NAMALWA (cell line): ENCODE measurements at places on chromosomes 4 and X.

DNA sequence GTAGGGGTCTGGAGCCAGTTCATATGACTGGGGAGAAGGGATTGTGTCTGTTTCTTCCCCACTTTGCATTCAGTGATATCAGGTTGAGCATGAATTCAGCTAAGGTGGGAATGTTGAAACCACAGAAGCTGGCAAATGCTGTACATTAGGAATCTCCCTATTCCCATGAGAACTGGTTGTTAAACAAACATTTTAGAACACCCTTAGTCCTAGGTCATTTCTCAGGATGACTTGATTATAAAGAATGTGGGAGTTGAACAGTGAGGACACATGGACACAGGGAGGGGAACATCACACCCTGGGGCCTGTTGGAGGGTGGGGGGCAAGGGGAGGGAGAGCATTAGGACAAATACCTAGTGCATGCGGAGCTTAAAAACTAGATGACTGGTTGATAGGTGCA is 62.6 kb upstream of the LIMCH1 start:
- no peak for DNase-seq

GRCh38 chr4:168527560-168527959 is 30.7 kb downstream of the PALLD start:
- DNase-seq: no peak

GRCh38 chr4:87122252-87122651 is 98.2 kb downstream of the KLHL8 start:
- no peak for DNase-seq

- DNase-seq: no peak
Observed at GRCh38 chr4:154084864-154085263, 296.0 kb upstream of the SFRP2 start.

DNA sequence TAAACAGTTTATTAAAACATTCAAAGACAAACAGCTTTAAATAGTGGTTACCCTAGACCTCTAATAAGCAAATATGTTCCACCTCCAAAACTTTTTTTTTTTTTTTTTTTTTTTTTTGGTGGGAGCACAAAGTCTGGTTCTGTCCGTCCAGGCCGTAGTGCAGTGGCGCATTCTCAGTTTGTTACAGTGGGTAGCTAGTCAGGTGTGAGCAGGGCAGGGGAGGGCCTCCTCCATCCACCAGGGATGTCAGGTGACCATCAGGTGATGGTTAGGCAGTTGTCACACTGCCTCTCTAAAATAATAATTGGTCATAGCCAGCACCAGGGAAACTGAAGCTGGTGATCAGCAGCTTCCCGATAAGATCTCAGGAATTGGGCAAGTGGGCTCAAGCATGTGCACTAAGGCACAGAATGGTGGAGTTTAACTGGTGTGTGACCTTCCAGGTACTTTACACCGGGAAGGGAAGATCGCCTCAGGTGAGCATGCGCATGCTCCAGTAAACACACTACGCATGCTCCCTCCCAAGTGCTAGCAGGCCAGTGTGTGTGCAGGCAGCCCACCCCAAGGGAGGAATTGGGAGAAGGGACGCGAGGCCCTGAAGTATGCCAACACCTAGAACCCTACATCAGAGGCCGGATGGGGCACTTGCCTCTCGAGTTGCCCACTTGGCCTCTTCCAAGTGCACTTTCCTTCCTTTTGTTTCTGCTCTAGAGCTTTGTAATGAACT is 27.2 kb downstream of the TNIP2 start:
- DNase-seq: no peak

GRCh38 chr4:121072224-121073003 is at the start of gene NDNF:
NDNF (minus strand) TSS chr4:121072535; CDS start chr4:121045837, 26,698 bp downstream.
- DNase-seq: no peak

- no peak for DNase-seq
Observed at GRCh38 chr4:26075583-26075982, 161.6 kb downstream of the SMIM20 start.

DNA sequence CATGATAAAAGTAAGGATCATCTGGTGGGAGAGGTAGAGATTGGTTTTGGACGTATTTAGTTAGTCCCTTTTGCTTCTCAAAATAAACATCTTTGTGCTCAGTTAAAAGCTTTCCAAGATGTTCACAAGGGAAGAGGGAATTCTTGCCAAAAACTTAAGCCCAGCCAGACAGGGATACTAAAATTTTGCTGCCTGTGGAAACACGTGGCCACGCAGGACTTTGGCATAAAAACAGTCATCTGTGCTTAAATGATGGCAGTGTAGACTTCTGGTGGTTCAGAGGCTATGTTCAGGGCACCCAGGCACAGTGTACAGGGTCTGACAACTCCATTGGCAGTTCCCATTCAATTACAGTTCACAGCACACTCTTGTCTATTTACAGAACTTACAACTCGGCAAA is 93.2 kb upstream of the JADE1 start:
- DNase-seq: no peak

GRCh38 chrX:47200385-47201150 is 6.9 kb downstream of the UBA1 start:
- no peak for DNase-seq

DNA sequence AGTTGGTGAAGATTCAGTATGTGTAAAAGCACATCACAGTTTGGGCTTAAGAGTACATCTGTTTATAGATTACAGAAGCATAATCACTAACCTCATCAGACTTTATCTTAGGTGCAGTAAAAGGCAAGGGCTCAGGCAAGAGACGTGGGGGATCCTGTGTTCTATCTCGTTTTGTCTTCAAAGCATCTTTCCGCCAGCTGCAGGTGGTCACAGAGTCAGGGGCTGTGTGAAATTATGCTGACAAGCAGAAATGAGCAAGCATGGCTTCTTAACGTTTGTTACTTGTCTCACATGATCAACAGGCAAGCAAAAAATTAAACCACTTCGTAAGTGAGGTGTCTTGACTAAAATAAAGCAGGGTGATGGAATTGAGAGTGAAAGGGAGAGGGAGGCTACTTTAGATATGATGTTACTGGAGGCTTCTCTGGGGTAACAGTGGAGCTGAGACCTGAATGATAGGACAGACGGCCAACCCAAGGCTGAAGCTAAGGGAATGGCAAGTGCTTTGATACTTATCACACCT is 1.4 kb upstream of the TEC start:
- DNase-seq: peak; percentile 50

- peak; percentile 39 for DNase-seq
Observed at GRCh38 chrX:78555401-78555980, 103.6 kb downstream of the RTL3 start.

DNA sequence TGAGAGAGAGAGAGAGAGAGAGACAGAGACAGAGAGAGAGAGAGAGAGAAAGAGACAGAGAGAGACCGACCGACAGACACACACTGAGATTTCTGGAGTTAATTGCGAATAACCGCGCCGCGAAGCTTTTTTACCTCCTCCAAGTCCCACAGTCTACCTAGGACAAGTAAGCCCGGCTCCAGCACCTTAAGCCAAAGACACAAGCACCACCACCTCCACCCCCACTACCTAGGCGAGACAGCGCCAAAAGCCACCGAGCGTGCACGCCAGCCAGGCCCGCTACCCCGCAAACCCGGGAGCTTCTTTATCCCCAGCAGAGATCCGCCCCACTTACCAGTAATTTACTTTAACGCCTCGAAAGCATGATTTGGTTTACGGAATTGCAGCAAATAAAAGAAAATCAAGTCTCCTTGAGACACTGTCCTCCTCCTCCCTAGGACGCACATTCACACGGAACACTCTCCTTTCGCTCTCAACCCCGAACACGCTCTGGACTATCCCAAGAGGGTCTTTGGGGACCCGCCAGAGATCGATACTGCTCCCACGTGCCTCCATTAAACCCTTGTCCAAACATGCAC is 649.6 kb upstream of the DIPK2B start:
- DNase-seq: no peak

GRCh38 chr4:62210486-62210885 is 1010.4 kb downstream of the ADGRL3 start:
- DNase-seq: no peak

DNA sequence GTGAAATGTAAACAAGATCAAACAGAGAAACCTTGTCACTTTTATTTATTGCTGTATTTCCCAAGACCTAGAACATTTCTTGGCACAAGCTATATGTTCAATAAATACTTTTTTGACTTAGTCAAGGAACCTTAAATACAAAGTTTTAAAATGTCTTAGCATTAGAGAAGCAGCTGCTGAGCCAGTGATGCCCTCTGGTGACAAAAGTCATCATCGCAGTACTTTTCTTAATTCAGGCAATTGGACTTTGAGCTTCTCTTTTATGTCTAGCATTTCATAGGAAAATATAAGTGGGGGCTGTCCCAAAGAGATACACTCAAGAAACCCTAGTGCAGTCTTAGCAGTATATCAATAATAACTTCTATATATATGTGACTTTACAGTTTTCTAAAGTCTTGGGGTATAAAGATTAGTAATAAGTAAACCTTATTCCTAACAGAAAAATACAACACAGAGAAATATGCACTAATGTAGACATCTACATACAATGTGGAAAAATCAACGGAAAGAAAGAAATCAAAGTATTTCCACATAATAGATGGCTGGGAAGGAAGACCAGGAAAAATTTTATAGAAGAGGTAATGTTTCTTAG is 118.4 kb downstream of the DTHD1 start:
- peak; percentile 55 for DNase-seq

- no peak for DNase-seq
Observed at GRCh38 chr4:77204621-77205020, 47.6 kb downstream of the CCNG2 start.

- DNase-seq: no peak
Observed at GRCh38 chr4:123031664-123032063, 109.3 kb upstream of the NUDT6 start.

- DNase-seq: no peak
Observed at GRCh38 chrX:44012484-44013096, 39.4 kb upstream of the NDP start.

GRCh38 chr4:182749667-182750167 is 167.5 kb downstream of the DCTD start:
- no peak for DNase-seq

DNA sequence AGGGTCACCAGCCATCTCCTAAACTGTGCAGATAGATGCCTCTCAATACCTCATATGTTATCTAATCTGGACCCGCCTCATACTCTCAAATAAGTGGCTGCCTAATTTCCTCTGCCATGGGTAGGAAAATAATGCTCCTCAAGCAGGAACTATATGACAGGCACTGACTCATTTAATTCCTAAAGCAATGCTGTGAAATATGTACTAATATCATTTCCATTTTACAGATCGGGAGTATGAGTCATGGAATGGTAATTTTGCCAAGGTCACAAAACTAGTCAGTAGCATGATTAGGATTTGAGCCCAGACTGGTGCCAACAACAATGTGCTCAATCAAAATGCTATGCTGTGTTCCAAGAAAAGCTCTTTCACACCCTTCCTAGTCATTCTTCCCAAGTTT is 3.0 kb upstream of the NXT2 start:
- DNase-seq: no peak

DNA sequence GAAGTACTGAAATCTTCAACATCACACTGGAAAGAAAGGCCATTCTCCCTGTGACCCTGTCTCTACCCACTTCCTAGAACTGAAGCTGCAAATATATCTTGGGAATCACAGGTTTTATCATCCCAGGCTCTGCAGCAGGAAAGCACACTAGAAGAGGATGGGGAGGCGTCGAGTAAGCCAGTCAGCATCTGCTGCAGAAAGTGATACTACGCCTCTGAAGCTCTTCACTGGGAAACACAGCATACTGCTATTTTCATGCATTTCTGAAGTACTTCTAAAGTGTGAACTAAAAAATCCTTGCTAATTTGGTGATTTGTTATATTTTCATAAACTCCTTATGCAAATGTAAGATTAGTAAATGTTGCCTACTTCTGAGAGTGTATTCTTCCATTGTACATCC is 29.1 kb downstream of the RAB33B start:
- no peak for DNase-seq

DNA sequence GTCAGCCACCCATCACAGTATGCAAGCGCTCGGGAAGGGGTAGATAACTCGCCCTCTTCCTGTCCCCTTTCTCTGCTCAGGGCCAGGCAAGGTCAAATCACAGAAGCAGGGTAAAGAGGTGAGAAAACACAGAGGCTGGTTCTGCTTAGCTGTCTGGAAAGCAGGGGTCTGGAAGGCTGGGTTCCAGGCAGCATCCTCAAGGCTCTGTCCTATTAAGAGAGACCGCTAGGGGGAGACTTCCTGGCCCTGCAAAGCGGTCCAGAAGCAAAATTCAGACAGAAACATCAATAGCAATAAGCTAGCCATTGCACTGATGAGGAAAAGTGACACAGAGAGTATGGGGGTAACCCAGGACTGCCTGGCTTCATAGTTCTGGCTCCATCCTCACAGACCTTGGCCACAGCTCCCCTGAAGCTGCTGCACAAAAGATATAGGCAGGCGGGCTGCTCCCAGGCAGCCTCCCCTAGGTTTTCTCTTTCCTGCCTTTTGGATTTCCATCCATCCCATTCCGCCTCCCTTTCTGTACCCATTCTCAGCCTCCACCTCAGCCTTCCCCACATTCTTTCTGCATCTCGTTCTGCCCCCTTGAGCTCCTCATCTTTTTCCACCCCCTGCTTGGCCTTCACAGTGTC is 308.5 kb downstream of the EVC2 start:
- peak; percentile 47 for DNase-seq

GRCh38 chr4:38290366-38290765 is 330.2 kb downstream of the PTTG2 start:
- DNase-seq: no peak

- no peak for DNase-seq
Observed at GRCh38 chrX:95484781-95485180, 1199.9 kb upstream of the DIAPH2 start.

DNA sequence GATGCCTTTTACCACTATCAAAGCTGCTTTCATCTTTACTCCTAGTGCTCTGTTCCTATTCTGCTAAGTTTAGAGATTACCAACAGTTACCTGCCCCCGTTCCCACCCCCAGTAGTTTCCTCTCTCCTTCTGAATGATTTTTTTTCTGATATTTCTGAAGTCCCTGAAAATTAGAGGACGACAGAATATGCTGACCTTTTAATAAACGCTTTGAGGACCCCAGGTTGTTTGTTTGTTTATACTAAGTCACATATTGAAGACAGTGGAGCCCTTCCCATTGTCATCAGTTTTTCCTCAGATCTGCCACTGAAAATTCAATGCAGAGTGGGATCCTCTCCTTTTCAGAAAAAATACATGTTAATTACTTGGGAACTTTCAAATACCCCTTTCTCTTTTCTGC is 1039.3 kb upstream of the AGA start:
- DNase-seq: no peak

- no peak for DNase-seq
Observed at GRCh38 chr4:71549516-71550160, 210.8 kb downstream of the SLC4A4 start.

DNA sequence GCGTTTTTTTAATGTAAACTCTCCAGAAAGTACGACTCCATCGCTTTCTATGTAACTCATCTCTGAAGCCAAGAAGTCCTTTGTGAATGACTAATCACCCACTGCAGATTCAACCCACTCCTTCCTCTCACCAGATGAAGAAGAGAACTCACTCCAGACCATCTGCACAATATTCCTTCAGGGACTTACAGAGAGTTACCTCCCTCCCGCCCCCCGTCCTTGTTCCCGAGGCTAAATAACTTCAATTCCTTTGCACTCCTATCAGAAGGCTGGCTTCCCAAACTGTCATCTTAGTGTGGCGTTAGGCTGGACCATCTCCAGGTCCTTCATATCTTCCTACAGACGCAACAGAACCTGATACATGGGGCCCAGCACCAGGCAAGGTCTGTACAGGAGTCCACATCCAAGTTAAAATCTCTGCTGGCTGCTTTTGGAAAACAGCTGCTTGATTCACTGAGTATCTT is 82.4 kb downstream of the AFAP1 start:
- DNase-seq: no peak
